ENCODE measurements at places on chromosomes 3 and 15.
A peak's percentile ranks its signal among the peaks of the same experiment; 100 is the strongest.

DNA sequence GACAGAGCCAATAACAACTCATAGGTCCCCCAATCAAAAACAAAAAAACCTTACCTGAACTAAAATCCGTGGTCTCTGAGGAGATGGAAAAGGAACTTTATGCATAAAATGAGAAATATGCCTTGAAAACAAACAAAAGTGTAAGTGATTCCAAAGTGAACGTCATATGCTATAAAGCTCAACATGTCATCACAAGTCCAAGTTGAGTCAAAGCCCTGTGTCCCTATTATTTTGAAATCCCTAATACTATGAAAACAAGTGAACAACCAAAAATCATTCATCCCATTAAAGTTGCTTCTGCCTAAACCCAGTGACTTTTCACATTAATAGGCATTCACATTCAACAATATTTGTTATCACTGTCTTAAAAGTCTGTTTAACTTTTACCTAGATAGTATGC lies 59.4 kb downstream of the DENND4A start:
- no peaks in the 10 kb centered on the region for H3K4me1 ChIP-seq
- H3K27ac ChIP-seq, result no peak overlapping the region
- H3K36me3 ChIP-seq, result peaks cover 42% of the 10 kb centered on the region
- no peaks in the 10 kb centered on the region for H3K27me3 ChIP-seq

DNA sequence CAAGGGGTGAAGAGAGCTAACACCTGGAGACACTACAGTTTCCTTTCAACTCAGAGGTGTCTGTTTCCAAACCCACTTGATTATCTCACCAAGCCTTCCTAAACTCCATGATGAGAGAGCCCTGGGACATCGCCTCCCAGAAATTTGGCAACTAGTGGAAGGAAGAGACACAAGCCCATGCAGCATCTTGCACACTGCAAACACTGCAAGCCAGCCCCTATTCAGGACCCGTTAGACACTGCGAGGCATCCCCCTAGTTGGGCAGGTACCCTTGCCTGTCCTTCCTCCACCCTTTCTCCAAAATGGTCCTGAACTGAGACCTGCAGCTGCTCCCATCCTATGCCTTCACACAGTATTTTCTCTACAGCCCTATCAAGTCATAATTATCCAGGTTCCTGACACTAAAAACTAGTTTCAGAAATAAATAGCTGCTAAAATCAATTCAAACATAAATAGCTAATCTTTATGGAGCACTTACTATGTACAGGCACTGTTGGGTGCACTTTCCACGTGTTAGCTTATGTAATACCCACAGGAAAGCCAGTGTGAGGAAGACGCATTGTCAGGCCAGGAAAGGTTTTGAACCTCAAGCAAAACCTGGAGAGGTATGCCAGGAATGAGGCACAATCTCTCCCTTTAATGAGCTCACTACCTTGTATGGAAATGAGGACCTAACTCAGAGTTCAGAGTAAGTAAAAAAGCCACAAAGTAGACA lies 2.8 kb downstream of the MAGI1 start:
- peaks cover 46% of the 10 kb centered on the region for H3K27me3 ChIP-seq
- H3K27ac ChIP-seq, result no peak overlapping the region
- H3K4me1 ChIP-seq, result peaks cover 11% of the 10 kb centered on the region
- no peak overlapping the region for H3K4me3 ChIP-seq
- no peak for DNase-seq

DNA sequence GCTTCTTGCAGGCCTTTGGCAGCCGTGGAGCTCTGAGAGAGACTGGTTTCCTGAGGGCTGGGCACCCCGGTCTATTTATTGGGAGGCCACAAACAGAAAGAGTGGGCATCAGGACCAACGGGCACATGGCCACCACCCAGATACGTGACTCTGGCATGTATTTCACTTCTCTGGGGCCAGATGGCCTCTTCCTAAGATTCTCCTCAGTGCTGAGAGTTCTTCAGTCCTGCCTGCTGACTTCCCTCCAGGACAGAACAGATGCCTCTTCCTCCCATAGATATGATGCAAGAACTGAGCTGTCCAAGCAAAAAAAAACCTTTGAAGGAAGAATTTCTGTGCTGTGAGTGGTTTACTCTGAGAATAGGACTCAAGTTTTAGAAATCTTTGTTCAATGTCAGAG lies 107.7 kb downstream of the IGF2BP2 start:
- H3K27ac ChIP-seq, result no peak overlapping the region
- no peak overlapping the region for H3K4me3 ChIP-seq
- no peaks in the 10 kb centered on the region for H3K4me1 ChIP-seq
- no peaks in the 10 kb centered on the region for H3K36me3 ChIP-seq
- no peak for DNase-seq

DNA sequence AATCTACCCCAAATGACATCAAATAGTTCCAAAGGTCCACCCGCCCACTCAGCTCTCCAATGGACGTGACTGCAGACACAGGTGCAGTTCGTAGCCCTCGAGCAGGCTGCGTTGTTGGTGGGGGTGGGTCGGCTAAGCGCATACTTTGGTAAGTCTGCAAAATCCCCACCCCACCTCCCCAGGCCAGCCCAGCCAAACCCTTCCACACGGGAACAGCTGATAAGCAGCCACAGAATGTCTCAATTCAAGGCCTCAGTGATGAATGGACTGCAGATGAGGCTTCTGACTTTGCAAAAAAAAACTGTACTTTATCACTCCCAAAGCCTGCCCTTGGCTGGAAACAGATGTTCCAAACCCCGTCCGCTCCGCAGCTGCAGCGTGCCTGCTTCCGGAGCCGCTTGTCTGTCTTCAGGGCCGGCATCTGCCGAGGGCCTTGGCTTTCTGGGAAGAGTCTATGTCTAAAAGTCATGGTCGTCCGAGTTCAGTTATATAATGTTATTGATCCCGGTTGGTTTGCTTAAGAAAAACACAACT lies 38.2 kb downstream of the PCSK6 start:
- peaks cover 6% of the 10 kb centered on the region for H3K27me3 ChIP-seq
- no peaks in the 10 kb centered on the region for H3K36me3 ChIP-seq
- peaks cover 10% of the 10 kb centered on the region for H3K4me1 ChIP-seq

DNA sequence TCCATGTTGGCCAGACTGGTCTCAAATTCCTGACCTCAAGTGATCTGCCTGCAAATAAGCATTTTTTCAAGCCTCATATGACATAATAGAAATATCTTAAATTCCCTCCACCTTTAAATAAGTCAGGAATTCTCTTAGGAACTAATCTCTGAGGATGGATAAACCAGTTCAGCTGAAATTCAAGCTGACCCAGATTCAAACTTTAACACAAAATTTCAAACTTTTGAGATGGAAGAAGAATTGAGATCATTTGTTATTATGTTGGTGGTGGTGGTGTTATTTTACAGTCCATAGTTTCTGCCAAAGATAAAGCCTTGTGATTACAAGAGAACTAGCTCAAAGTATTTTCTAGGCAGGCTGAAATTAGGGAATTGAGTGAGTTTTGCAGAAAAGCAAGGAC lies 85.5 kb downstream of the SSR3 start:
- no peak overlapping the region for H3K27ac ChIP-seq
- peaks cover 24% of the 10 kb centered on the region for H3K27me3 ChIP-seq
- H3K4me1 ChIP-seq, result no peaks in the 10 kb centered on the region

DNA sequence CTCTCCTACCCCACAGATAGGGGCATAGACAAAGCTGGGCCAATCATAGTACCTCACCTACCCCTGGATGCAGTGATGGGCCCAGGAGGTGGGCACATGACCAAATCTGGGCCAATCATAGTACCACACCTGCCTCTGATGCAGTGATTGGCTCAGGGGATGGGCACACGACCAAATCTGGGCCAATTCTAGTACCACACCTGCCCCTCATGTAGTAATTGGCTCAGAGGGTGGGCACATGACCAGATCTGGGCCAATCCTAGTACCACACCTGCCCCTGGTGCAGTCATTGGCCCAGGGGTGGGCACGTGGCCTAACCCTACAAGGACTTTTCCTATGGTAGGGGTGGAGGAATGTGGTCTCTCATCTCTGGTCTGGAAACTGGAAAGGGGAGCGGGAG lies 56.9 kb upstream of the MEF2A start:
- no peaks in the 10 kb centered on the region for H3K27me3 ChIP-seq
- H3K4me3 ChIP-seq, result no peak overlapping the region
- H3K4me1 ChIP-seq, result peaks cover 77% of the 10 kb centered on the region
- H3K27ac ChIP-seq, result no peak overlapping the region
- peaks cover 10% of the 10 kb centered on the region for H3K36me3 ChIP-seq

DNA sequence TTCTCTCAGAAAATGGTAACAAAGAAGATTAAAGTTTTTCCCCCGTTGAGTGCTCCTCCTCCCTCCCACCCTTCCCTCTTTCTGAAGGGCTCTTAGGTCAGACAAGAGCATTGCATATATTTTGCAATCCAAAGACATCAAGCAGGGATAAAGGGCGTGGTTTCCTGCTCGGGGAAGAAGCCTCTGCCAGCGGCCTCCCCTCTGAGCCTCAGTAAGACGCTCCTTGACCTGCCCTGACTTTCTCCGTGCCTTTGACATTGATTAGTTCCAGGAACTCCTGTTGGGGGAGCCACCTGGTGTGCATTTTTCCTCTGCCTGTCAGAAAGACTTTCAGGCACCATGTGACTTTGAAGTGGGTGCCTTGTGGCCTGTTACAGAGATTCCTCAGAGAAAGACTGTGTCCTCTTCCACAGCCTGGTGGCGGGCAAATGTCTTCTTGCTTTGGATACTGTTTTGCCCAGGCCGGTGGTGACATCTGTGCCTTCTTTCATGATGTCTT lies 87.2 kb upstream of the TBL1XR1 start:
- peak; percentile 51 for DNase-seq
- peaks cover 16% of the 10 kb centered on the region for H3K36me3 ChIP-seq
- H3K4me3 ChIP-seq, result no peak overlapping the region
- H3K27ac ChIP-seq, result peak overlapping the region; percentile 80
- H3K27me3 ChIP-seq, result no peaks in the 10 kb centered on the region
- H3K4me1 ChIP-seq, result peaks cover 34% of the 10 kb centered on the region

GRCh38 chr3:192259661-192260060 lies 467.7 kb downstream of the FGF12 start:
- H3K4me3 ChIP-seq, result no peak overlapping the region
- no peaks in the 10 kb centered on the region for H3K4me1 ChIP-seq
- no peaks in the 10 kb centered on the region for H3K27me3 ChIP-seq
- DNase-seq, result no peak
- no peak overlapping the region for H3K27ac ChIP-seq

DNA sequence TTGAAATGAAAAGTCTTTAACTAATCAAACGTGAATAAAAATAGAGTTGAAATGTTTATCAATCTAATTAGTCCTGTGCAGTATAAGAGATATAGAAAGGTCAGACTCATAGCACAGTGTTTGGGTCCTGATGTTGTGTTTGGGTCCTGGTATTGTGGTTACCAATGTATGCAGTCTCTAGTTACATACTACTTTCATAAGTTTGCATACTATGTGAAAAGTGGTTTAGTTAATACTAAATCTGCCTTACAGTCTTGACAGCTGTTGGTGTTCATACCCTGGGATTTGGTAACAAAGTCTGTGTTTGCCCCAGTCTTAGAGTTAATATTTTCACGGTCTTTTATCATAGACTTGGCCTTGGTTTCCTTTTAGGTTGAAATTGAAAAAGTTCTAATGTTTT lies 41.7 kb downstream of the KIF15 start:
- no peaks in the 10 kb centered on the region for H3K27me3 ChIP-seq
- H3K27ac ChIP-seq, result no peak overlapping the region
- peaks cover 57% of the 10 kb centered on the region for H3K36me3 ChIP-seq
- H3K4me1 ChIP-seq, result no peaks in the 10 kb centered on the region
- no peak for DNase-seq

GRCh38 chr3:195025056-195025883 lies 245.7 kb downstream of the XXYLT1 start:
- H3K27ac ChIP-seq, result no peak overlapping the region
- H3K36me3 ChIP-seq, result no peaks in the 10 kb centered on the region
- H3K4me1 ChIP-seq, result no peaks in the 10 kb centered on the region
- no peak overlapping the region for H3K4me3 ChIP-seq

DNA sequence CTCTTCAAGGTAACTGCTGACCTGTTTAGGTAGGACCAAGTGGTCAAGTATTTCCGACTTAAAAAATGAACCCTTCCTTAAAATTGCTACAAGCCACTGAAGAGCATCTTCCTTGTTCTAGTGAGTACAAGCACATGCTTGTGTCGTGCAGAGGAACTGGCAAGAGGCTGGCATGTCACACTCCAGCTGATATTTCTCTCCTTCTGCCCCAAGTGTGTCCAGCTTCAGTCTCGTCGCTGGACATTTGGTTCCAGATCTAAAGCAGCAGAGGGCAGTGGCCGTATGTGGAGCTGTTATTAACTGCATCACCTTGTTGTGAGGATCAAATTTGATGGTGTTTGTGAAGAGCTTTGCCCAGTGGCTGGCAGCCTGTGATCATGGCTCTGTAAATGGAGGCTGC lies 10.0 kb downstream of the RBP2 start:
- DNase-seq, result no peak
- H3K27ac ChIP-seq, result no peak overlapping the region
- H3K4me3 ChIP-seq, result no peak overlapping the region
- H3K27me3 ChIP-seq, result no peaks in the 10 kb centered on the region
- no peaks in the 10 kb centered on the region for H3K4me1 ChIP-seq

DNA sequence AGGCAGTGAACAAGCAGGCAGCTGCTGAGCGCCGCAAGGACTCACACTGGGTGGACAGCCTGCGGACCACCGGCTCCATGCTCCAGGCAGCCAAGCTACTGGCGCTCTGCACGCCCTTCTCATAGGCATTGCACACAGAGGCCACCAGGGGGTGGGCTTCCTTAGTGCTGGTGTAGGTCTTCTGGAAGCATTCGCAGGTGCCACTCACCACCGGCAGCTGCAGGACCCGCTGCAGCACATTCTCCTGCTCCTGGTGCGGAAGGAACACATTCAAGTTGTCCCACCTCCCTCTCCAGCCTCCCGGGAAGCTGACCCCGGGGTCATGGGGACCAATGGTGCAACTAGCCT lies 6.0 kb downstream of the PLIN1 start:
- peaks cover 7% of the 10 kb centered on the region for H3K4me1 ChIP-seq
- DNase-seq, result peak; percentile 52
- no peak overlapping the region for H3K4me3 ChIP-seq
- H3K27me3 ChIP-seq, result no peaks in the 10 kb centered on the region

DNA sequence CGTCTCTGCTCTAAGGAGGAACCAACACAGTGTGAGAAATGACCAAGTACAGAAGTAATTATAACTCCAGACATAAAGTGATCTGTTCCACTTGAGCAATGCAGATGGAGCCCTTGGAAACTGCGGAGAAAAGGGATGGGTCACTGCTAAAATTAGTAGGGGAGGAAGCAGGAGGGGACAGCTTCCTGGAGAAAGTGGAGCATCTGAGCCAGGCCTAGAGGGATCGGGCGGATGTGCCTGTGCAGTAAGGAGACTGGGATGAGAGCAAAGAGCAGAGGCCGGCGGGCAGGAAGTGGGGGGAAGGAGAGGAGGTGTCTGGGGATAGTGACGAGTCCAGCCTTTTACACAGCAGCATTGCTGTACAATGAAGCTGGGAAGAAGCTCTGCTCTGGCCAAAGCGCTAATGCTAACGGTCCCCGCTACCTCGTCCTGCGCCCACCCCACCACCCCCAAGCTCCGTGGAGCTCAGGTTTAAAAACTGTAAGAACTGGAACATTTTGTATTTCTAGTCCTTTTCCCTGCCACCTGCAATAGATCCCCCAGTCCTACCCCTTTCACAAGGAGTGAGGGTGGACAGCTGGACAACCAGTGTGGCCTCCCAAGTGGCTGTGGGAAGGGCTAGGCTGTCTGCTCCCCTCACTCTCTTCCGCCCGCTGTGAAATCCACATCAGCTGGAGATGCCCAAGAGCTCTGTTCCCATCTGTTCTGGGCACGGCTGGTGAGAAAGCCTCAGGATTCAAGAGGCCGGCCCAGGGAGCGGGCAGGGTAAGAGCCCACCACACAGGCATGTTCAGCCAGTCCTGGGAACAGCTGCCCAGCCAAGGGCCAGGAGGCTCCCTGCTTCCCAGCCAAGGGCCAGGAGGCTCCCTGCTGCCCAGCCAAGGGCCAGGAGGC lies 53.0 kb upstream of the HES1 start:
- H3K36me3 ChIP-seq, result no peaks in the 10 kb centered on the region
- no peak overlapping the region for H3K27ac ChIP-seq
- peaks cover 11% of the 10 kb centered on the region for H3K4me1 ChIP-seq
- peaks cover 31% of the 10 kb centered on the region for H3K27me3 ChIP-seq
- no peak overlapping the region for H3K4me3 ChIP-seq
- DNase-seq, result no peak
